NCI-H82 (cell line): ENCODE measurements at places on chromosomes 12 and 14.

GRCh38 chr12:104546575-104546974, 89.8 kb downstream of the CHST11 start:
- no peak for DNase-seq

DNA sequence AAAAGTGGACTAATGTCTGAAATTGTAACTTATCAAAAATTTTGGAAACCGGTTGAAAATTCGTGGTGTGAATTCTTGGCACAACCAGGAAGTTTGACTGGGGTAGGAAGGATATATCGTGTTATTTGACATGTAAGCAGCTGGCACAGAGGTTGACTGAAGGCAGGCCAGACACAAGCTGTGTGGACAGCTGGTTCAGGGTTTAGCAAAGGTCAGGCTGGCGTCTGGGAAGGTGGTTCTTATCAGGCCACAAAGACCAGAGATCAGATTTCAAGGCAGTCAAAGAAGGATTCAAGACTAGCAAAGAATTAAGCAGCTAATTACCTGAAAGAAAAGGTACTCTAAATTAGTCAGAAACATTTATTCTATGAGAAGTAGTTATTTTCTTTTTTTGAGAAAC, 450.2 kb upstream of the MDGA2 start:
- peak; percentile 94 for DNase-seq

- DNase-seq = peak; percentile 56
These were observed 147.9 kb downstream of the PPFIA2 start for GRCh38 chr12:81610955-81611889.

- no peak for DNase-seq
These were observed 27.7 kb downstream of the TMTC2 start for GRCh38 chr12:82714427-82714826.

DNA sequence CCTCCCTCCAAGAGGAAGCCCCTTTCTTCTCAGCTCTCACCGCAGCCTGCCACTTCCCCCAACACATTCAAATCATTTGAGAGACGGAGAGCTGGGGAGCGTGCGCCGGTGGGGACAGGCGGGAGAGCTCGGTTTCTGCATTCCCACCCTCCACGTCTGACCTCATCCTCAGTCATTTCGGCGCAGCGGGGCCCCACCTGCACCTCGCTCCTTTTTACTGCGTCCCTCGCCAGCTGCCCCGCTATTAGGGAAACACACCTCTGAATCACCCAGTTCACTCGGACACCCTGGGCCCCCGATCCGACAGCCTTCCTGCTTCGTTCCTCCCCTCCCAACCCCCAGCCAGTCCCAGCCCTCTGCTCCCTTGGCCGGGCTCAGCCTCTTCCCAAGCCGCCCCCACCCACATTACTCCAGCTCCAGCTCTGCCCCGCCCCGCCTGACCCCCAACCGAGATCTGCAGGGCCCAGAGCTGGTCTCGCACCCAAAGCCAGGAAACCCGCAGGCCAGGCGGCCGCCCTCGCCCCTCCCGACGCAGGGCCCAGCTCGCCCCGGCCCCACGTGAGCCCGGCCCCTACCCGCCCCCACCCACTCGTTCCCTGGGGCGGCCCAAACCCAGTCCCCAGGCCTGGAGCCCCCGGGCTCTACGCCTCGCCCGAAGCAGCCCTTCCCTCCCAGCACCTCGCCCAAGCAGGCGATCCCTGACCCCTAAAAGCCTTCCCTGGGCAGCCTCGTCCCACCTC, 783 bp downstream of the CORO1C start:
- DNase-seq = peak; percentile 84

DNA sequence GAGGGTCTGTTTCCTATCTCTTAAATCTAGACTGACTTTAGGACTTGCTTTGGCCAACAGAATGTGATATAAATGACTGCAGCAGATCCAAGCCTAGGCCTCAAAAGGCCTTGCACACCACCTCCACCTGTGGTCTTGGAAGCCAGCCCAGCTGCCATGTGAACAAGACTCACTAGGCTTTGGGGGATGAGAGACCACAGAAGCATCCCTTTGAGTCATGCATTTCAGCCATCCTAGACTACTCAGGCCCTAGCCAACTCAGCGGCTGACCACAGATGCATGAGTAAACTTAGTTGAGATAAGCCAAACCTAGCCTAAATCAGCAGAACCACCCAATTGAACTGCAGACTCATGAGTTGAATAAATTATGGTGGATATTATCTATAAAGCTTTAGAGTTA, 87.7 kb downstream of the KCNH5 start:
- DNase-seq = no peak

DNA sequence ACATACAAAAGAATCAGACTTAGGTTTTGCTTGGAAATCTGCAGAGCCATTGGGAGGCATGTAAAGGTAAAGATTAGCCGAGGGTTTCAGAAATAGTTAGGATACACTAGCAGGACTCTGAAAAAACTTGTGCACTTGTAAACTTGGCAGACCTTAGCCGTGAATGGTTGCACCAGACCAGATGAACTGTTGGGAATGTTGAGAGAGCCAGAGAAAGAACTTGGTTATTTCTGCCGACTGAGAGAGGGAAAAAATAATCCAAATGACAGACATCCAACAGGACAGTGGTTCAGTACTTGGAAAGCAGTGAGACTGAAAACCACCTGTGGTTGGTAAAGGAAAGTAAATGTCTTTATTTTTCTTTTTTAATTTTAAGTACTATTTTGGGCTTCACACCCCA, 222.5 kb upstream of the DDHD1 start:
- DNase-seq = no peak

DNA sequence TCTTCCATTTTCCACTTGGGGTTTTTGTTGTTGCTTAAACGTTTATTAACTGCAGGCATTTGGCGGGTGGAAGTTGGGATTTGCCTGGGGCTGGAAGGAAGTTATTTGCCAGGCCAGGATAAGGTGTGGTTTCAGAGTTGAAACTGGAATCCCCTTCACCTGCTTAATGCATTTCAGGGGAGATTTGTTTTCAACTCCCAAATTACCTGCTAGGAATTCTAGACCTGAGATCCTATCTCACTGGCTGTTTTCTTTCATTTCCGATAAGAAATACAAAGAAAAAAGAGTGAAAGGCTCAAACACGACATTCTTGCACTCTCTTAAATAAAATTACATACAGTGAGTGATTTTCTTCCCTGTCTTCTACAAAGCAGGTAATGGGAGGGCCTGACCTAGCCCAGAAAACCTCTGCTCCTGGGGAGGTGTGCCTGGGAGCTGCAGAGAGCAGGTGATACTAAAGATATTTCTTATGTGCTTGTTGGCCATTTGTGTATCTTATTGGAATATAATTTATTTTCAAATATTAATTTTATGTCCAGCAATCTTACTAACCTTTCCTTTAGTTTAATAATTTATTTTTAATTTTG, 278.2 kb downstream of the ZFP36L1 start:
- no peak for DNase-seq

DNA sequence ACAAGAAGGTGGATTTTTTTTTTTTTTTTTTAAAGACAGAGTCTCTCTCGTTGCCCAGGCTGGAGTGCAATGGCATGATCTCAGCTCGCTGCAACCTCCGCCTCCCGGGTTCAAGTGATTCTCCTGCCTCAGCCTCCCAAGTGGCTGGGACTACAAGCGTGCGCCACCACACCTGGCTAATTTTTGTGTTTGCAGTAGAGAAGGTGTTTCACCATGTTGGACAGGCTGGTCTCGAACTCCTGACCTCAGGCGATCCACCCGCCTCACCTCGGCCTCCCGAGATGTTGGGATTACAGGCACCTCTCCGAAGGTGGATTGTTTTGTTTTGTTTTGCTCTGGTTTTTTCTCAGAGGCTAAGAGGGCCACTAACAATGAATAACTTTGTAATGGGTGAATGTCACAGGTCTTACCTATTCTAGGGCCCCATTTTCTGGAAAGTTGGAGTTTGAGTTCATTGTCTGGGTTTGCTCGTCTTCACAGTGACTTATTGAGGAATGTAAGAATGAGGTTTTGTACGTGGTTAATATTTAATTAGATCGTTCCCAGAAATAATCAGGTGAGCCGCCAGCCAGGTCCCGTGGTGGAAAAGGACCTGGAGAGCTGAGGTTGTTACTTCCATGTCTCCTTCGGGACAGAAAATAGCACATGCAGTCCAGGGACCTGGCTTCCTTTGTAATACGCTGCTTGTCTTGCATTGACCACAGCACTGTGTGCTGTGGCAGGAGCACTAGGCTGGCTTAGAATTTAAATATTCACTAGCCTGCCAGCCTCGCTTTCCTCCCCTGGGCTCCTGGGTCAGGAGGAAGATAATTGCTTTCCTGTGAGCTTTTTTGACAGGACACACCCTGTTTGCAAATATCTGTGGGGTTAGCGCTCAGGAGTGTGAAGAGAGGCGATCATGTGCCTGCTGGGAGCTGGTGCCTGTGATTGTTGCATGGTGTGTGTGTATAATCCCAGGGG, 2.3 kb downstream of the HIP1R start:
- DNase-seq = no peak

GRCh38 chr14:95353664-95354063, 34.0 kb upstream of the CLMN start:
- DNase-seq = no peak
